ENCODE measurements at places on chromosomes 4 and X.

GRCh38 chr4:86432559-86433134 lies 72.8 kb upstream of the MAPK10 start:
- no peak for DNase-seq

- no peak for DNase-seq
Observed at GRCh38 chrX:72663737-72664136, 50.4 kb downstream of the PHKA1 start.

DNA sequence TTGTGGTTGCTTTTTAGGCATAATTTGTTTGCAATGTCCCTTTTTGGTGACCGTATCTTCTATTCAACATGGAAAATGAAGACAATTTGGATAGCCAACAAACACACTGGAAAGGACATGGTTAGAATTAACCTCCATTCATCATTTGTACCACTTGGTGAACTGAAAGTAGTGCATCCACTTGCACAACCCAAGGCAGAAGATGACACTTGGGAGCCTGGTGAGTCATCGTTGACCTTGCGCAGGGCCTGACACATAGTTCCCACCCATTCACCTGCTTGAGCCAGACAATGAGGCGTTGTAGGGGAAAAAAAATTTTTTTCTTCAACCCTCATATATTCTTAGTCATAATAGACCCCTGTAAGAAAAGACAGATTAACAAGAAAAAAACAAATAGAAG lies 32.4 kb downstream of the EGF start:
- DNase-seq, result no peak

GRCh38 chrX:138875472-138875871 lies 164.0 kb upstream of the FGF13 start:
- DNase-seq, result no peak

All from fibroblast of the aortic adventitia (primary cell).